ENCODE measurements at places on chromosomes 2 and 18.

GRCh38 chr2:55760125-55760524, 66.5 kb upstream of the PNPT1 start:
- DNase-seq, result no peak

- DNase-seq, result no peak
Observed at GRCh38 chr2:128359841-128360240, 41.2 kb upstream of the HS6ST1 start.

DNA sequence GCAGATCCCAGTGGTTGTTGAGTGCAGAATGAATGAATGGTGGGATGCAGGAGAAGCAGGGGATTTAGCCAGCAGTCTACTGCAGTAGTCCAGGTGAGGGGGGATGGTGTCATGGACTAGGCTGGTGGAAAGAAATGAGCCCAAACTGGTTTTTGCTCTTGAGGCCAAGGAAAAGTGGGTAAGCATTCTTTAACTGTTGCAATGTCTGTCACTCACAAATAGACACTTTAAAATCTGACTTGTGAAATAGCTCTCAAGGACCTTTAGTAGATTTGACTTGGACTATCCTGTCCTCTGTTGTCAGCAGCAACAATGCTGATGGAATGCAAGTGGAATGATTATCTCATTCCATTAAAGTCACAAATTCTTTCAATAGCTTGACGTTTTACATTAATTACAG, 37.5 kb upstream of the STK17B start:
- DNase-seq, result no peak

DNA sequence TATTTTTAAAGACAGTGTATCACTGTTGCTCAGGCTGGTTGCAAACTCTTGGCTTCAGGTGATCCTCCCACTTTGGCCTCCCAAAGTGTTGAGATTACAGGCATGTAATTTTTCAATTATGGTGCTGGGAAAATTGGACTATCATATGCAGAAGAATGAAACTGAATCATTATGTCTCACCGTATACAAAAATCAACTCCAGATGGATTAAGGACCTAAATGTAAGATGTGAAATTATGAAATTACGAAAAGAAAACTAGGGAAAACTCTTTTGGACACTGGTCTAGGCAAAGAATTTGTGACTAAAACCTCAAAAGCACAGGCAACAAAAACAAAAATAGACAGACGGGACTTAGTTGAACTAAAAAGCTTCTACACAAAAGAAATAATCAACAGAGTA, 31.2 kb downstream of the MAP3K2 start:
- DNase-seq, result no peak

DNA sequence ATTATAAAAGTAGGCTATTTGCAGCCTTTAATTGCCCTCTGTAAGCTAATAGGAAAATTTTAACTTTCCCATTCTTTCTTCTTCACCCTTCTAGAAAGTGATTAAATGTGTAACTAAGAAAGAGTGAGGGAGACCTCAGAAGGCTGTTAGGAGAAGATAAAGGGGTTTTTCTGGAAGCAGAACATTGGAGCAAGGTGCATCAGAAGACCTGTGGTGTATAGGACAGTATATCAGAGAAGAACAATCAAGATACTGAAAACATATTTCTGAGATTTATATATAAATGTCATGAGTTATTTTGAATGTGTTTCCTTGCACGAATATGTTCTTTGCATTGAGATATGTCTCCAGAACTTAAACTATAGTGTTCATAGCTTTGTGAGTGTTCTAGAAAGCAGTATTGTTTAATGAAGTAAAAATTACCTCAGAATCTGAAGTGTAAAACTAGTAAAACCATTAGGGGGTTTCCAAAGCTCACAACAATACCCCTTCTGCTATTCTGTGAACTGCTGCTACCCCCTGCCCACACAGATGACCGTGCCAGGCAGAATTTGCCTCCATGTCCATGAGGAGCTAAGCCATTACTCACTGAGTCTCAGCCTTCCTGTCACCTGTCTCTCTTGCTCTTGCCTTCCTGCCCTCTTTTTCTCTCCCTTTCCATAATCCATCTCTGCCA, 537.9 kb downstream of the EPHA4 start:
- DNase-seq, result no peak

- DNase-seq, result no peak
Observed at GRCh38 chr2:209788925-209789324, 17.3 kb downstream of the UNC80 start.

DNA sequence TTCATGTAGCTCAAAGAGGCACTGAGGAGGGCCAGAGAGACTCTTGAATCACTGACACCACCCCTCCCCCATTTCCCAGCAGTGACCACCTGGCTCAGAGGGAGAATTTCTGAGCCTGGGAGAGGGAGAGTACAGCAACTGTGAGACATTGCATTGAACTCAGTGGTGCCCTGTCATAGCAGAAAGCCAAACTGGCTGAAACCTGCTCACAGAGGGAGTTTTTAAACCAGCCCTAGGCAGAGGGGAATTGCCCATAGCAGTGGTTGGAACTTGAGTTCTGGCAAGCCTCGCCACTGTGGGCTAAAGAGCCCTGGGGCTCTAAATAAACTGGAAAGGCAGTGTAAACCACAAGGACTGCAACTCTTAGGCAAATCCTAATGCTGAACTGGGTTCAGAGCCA, 243.1 kb downstream of the ADCYAP1 start:
- no peak for DNase-seq

DNA sequence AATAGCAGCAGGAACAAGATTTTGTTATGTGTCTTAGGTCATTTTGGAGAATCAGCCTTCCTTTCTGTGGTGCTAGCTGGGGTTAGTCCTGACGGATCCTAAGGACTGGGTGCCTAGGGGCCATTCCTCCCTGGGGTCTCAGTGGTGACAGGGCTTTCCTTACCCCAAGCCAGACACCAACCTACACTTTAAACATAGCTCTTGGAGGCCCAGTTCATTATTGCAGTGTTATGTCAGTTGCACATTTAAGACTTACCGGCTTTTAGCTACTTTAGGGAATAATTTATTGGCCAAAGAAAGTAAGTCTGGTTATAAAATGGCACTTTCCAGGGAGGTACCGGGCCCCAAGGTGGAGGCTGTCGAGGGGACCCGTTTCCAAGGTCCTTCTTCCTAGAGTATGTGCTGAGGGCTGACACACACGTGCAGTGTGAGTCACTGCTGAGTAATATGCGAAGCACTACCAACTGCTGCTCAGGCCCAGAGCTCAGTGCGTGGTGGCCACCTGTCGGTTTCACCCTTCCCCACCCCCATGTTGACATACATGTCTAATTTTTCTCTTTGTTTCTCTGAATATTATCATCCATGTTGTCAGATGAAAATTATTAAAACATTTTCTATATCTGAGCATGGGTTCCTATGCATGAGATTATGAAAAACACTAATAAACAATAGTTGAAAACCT, 37.0 kb upstream of the GRHL1 start:
- peak; percentile 18 for DNase-seq

GRCh38 chr18:80213182-80213581, 34.1 kb downstream of the PARD6G start:
- DNase-seq, result no peak

DNA sequence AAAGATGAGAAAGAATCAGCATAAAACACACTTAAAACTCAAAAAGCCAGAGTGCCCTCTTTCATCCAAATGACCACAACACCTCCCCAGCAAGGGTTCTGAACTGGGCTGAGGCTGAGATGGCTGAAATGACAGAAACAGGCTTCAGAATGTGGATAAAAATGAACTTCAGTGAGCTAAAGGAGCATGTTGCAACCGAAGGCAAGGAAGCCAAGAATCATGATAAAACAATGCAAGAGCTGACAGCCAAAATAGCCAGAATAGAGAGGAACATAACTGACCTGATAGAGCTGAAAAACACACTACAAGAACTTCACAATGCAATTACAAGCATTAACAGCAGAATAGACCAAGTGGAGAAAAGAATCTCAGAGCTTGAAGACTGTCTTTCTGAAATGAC, 12.2 kb upstream of the PSMA8 start:
- DNase-seq, result no peak

GRCh38 chr2:86062043-86062442, 43.6 kb downstream of the POLR1A start:
- no peak for DNase-seq

DNA sequence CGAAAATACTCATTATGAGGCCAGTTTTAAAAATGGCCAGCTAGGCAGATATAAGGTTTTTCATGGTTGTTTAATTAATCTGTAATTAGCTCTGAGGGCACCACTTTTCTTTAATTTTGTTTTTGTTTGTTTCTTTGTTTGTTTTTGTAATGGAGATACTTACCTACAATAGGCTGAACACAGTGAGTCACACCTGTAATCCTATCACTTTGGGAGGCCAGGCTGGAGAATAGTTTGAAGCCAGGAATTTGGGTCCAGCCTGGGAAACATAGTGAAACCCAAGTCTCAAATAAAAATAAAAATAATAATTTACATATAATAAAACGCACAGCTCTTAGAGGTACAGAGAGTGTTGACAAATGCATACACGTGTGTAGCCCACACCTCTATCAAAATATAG, 56.8 kb upstream of the MSH2 start:
- no peak for DNase-seq

DNA sequence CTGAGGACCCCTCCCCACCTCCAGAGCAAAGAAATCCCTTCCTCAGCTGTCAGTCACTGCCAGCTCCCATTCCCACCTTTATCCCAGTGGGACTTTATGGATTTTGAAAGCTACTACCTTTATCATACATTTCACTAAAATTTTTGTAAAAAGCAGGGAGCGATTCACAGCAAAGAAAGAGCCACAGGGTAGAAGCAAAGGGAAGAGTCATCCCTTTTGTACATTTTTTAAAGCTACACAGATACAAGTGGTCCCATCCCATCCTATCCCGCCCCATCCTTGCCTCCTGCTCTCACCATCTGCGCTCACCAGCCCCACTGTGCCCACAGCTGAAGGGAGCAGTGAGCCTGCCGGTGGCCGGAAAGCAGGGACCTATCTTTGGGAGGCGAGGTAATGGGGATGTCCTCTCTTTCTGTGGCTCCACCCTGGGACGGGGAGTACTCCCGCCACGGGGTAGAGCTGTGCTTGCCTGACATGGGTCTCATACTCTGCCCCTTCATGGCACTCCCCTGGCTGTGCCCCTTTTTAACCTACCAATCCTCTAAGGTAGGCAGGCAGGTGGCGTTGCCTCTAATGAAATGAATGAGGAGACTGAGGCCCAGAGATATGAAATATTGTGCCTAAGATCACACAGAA, 13.2 kb downstream of the SH2D6 start:
- DNase-seq, result no peak

GRCh38 chr2:223837287-223838061, at the start of gene AP1S3:
Gene AP1S3 (minus strand): TSS chr2:223837582. CDS start chr2:223837450, 132 bp downstream.
- peak; percentile 19 for DNase-seq

DNA sequence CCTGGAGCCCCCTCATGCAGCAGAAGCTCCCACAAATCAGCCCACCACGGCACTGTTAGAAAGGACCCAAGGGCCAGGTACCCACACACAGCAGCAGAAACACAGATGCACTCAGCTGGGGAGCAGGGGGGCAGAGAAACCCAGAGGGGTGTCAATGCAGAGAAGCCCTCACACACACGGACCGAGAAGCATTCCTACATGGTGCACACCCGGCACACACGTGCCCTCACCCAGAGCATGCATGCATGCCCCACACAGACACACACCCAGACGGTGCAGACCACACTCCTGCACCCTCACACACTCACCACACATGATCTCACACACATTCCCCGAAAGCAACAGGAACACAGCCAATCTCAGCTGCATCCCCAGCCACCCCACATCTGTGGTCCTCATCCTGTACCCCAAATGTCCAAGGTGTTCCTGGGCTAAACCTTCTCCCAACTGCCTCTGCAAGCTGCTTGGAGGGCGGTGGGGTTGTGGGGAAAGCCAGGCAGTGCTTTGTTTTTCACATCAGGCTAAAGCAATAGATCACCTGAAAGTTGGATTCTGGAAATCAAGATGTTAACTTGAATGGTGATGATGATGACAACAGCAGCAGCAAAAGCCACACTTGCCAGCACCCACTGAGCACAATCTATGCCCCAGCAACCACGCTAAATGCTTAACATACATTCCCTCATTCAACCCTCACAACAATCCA, 102.3 kb downstream of the ZFP36L2 start:
- DNase-seq, result no peak

DNA sequence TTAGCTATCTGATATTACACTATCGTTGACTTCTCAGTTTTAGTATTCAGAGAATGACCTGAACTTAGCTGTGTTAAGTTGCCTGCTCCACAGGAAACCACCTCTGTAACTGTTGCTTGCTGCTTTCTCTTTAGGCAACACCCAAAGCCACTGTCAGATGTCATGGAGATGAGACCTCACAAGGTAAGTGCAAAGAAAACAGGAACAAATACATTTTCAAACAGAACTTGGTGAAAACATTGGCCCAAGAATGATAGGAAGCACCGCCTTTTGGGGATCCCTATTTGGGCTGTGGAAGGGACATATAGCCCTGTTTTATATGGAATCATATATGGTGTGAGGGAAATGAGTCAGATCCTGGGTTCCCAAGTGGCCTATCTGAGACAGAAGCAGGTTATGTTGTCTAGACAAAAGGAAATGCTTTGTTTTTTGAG, 143.4 kb downstream of the UBE2E3 start:
- peak; percentile 35 for DNase-seq

DNA sequence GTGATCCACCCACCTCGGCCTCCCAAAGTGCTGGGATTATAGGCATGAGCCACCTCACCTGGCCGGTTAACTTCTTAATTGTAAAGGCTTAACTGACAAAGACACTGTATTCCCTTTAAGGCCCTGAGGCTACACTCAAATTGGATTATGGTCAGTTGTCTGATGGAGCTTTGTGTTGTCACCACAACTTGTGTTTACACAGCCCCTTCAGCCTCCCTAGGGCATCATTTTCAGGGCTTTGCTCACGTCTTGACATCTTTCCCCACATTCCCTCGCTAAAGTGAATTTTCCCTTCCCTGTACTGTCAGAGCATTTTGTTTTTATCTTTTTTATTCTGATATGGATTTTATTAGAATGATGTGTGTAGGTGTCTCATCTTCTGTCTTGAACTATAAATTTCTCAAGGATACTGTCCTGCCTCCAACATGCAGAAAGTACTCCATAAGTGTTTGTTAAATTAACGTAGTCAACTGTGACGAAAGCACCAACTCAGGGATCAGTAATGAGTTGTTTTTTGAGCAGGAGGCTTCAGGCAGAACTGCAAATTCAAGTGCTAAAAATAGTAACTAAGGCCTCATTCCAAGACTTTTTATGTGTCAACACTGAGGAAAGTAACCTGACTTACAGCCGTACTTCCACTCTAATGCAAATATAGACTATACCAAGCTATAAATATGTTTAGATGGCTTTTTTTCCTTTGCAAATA, 77.1 kb upstream of the NARS1 start:
- DNase-seq, result no peak

GRCh38 chr2:113876503-113877387, 13.1 kb upstream of the ACTR3 start:
- DNase-seq, result peak; percentile 19

- no peak for DNase-seq
Observed at GRCh38 chr2:54673501-54673998, 49.9 kb upstream of the EML6 start.

DNA sequence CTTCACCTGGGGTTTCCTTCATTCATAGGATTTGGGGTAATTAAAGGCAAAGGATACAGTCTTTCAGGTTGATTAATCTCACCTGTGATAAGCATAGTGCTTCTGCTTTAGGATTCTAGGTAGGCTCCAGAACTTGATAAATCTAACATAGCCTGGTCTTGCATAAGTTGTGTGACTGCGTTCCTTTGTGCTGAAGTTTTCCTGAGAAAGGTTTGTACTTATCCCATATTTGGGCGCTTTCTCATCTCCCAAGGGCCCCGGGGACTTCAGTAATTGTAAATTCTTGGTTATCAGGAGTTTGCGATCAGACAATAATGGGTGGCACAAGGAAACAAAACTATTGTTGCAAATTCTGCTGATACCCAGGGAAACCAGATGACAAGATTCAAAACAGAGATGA, 53.1 kb downstream of the MTCL1 start:
- DNase-seq, result no peak

All from stimulated activated CD4-positive, alpha-beta T cell treated with anti-CD3 and anti-CD28 coated beads, TNF-alpha, amount 100 ng/mL, for 1 hour (primary cell).